ENCODE measurements at places on chromosomes 11 and 22.

DNA sequence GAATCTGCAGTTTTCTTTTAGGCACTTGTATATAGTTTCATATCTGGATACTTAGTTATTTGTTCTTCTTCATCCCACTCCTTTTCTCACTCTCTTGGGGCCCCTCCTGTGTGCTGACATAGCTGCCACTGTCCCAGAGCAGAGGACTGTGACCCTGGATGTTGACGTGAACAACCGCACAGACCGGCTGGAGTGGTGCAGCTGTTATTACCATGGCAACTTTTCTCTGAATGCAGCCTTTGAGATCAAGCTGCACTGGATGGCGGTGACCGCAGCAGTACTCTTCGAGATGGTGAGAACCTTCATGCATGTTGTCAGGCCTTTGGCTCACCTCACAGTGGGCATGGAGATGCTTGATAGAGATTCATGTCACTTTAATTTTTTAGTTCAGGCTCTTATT lies 50.9 kb upstream of the YWHAH start:
- DNase-seq: peak; percentile 75

DNA sequence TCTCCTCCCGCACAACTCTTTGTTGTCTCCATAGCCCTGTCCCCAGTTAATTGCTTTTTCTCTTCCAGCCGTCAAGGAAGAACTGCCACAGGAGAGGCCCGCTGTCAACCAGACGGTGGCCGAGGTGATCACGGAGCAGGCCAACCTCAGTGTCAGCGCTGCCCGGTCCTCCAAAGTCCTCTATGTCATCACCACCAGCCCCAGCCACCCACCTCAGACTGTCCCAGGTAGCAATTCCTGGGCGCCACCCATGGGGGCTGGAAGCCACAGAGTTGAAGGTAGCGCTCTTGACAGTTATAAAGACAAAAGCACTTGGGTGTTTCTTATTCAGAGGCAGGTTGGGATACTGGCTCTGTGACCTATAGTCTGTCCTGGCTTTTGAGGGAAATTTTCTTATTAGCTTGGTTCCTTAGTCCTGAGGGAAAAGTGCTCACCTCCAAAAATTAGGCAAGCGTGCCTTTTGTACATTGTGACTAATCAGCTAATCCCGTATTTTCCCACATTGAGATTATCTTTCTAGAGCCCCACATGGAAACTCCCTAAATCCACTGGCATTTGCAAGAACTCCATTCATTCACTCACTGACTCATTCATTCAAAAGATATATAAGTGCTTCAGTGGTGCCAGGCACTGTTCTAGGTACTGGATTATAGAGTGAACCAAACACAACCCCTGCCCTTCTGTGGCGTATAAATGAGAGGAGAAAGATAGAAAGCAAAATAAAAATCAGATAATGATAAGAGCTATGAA lies 65.9 kb downstream of the KREMEN1 start:
- no peak for DNase-seq

- no peak for DNase-seq
These were observed 33.2 kb upstream of the FZD4 start for GRCh38 chr11:86988351-86988881.

GRCh38 chr11:122207921-122208764 lies 92.1 kb upstream of the BLID start:
- no peak for DNase-seq

DNA sequence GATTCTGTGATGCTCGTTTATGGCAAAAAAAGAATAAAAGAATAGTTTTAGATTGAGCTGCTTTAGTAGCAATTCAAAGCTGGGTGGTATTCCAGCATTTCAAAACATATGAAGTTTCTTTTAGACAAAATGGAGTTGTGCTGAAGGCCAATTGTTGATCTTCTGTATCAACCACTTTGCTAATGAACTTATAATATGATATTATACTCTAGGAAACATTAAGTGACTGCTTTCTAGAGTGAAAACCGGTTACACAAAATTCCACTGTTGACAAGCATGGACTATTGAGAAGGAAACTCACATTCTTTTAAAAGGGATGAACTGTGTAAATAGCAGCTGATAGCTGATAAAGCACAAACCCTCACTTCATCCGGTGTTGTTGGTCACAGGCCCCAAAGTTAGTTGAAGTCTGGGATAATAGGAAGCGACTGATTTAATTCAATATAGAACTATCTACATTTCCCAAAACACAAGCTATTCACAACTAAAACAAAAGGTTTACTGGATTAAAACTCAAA lies 255.1 kb downstream of the CADM1 start:
- DNase-seq: no peak

DNA sequence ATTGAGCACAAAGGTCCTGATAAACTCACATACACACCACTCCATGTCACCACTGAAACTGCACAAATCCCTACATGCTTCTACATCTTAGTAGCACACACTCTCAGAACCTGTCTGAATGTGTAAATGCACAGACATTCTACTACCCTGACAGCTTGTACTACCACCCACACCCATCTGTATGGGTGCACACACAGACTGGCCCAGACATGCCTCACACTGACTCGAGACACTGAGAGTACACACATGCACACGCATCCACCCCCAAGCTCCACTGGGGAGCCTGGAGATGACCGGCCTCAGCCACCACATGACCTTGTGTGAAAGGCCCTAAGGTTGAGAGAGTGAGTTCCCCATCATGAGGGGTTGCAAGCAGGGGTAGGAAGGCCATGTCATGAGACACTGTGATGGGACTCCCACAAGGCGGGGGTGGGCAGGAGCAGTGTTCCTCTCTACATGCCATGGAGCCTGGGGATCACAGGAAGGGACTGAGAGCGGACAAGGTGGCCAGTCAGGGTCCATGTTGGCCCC lies 28.1 kb downstream of the ARAP1 start:
- no peak for DNase-seq

DNA sequence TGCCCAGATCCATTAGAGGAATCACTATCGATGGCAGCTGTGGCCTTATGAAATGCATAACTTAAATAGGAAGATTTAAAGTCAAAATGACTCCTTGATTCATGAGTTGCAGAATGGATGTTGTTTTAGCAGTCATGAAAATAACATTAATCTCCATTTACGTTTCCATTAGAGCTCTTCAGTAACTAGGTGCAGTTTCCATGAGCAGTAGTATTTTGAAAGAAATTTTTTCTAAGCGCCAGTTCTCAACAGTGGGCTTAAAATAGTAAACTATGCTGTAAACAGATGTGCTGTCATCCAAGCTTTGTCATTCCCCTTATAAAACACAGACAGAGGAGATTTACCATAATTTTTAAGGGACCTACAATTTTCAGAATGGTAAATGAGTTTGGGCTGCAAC lies 1414.1 kb downstream of the LRRC4C start:
- DNase-seq: no peak

GRCh38 chr11:123425367-123425766 lies 4.7 kb upstream of the GRAMD1B start:
- no peak for DNase-seq

DNA sequence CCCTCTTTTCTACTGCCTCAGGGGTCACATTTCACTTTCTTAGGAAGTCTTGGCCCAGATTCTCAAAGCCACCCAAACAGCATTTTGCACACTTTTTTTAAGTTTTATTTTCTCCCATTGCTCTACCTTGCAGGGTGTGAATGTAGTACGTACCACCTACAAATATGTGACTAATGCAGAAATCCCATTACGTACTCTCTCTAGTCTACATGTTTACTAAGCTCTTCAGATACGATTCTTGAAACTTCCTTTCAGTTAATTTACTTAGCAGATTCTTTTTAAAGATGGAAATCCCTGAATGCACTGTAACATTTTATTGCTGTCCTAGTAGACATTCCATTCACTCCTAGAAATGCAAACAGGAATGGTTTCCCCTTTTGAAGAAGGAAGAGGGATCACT lies 61.3 kb downstream of the LRRC4C start:
- no peak for DNase-seq
